ENCODE measurements at places on chromosomes 11 and 22.

- DNase-seq = no peak
Measured at GRCh38 chr11:13316528-13316961, 39.0 kb downstream of the BMAL1 start.

DNA sequence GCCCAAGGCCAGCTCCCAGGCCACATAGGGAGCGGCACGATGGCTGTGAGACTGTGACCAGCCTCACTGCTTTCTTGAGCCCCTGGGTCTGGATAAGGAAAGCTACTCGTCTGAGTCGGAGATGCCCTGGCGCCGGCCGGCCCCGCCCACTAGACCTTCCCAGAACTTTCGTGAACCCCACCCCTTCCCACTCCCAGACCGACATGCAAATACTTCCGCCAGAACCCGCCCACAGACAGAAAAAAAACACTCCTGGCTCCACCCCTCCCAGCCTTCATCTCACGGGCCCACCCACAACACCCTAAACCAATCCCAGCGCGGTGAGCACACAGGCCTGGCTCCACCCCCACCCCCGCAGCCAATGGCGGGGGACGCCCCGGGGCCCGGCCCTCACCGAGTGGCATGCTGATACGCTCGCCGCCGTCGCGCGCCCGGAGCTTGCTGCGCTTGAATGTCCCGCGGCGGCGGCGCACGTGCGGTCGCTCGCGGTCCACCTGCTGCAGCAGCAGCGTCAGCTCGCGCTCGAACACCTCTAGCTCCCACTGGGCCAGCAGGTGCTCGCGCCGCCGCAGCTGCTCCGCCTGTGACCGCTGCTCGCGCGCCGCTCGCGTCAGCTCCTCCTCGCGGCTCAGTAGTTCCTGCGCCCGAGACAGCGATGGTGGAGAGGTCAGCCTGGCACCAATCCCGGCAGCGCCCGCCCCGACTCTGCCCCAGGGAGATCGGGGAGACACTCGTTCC lies 7.0 kb downstream of the MAP3K11 start:
- no peak for DNase-seq

DNA sequence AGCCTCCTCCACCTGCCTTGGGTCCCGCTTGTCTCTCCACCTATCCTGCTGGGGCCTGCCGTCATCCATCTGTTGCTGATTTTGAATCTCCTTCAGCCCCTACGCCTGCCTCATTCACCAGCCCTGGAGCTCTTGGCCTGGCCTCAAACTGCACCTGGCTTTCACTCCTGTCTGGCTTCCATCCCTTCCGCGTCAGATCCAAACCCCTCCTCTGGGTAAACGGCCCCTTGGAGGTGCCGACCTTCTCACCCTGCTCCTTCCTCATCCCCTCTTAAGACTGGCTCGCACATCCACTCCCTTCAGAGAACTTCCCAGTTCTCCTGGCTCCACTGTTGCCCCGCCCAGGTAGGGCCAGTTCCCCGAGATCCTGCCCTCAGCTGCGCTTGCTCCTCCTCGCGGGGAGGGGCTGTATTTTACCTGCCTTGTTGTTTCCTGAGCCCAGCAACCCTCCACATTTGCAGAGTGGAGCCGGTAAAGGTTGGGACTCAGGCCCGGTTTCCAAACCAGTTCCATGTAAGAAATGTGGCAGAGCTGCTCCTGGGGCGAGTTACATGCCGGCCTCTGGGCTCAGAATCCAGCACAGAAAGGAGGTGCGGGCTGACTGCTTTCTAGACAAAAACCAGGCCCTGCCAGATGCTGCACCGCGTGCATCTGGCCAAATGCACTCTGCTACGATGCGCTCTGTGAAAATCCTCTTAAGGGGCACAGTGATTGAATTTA lies 13.9 kb upstream of the SHANK2 start:
- no peak for DNase-seq

GRCh38 chr11:10197091-10197490 lies 96.9 kb downstream of the SBF2 start:
- DNase-seq = no peak

- no peak for DNase-seq
Measured at GRCh38 chr22:33542153-33542552, 378.1 kb downstream of the LARGE1 start.

DNA sequence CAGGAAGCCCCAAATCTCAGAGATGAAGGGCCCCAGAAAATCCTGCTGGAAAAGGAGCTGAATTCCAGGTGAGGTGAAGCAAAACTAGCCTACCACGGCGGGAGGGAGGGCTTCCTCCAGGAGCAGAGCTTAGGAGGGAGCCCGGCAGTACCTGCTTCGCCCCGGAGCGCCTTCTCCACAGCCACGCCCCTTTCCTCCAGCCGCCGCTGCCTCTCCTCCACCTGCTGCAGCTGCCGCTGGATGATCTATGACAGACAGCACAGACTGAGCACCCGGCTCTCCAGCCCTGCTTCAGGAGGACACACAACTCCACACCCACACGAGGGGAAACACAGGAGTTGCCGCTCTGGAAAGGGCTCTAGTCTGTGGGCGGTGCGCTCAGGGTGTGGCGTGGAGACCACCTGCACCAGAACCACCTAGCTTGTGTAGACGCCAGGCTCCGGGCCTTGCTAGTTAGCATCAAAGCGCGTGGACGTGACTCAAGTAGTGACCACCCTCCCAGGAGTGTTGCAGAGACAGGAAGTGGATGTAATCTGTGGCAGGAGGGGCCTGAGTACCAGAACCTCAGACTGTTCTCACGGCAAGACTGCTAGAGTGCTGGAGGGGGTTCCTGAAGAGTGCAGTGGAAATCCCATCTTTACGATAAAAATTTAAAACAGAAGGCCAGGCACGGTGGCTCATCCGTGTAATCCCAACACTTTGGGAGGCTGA lies 34.6 kb upstream of the BID start:
- no peak for DNase-seq

GRCh38 chr11:106879029-106879428 lies 139.2 kb downstream of the GUCY1A2 start:
- DNase-seq = no peak

GRCh38 chr11:134658481-134659225 lies 246.6 kb upstream of the B3GAT1 start:
- no peak for DNase-seq

GRCh38 chr22:23450434-23450795 lies 129.7 kb downstream of the IGLL1 start:
- DNase-seq = no peak

GRCh38 chr11:134580610-134580975 lies 168.6 kb upstream of the B3GAT1 start:
- DNase-seq = no peak

- no peak for DNase-seq
Measured at GRCh38 chr11:49499117-49499516, 290.7 kb upstream of the FOLH1 start.

DNA sequence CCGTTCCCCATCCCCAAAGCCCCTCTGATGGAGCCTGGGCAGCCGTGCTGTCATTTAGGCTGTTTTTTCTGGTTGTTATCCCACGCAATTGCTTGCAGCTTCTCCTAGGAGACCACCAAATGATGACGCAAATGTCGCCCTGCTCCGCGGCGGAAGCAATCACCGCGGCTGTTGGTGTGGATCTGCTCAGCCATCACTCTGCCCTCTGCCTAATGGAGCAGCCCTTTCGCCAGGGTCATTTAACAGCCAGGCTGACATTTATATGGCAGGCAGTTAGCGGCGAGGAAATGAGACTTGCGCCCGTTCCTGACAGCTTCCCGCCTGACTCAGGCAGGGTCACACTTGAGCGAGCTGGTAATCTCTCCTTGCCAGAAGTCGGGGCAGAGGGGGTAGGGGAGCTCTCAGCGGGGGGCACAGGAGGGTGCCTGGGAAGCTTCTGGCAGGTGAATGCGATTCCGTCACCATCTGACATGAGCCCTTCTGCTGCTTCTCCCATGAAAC lies 97.9 kb upstream of the RTL6 start:
- no peak for DNase-seq

- DNase-seq = no peak
Measured at GRCh38 chr22:49402169-49402568, 425.5 kb downstream of the BRD1 start.

DNA sequence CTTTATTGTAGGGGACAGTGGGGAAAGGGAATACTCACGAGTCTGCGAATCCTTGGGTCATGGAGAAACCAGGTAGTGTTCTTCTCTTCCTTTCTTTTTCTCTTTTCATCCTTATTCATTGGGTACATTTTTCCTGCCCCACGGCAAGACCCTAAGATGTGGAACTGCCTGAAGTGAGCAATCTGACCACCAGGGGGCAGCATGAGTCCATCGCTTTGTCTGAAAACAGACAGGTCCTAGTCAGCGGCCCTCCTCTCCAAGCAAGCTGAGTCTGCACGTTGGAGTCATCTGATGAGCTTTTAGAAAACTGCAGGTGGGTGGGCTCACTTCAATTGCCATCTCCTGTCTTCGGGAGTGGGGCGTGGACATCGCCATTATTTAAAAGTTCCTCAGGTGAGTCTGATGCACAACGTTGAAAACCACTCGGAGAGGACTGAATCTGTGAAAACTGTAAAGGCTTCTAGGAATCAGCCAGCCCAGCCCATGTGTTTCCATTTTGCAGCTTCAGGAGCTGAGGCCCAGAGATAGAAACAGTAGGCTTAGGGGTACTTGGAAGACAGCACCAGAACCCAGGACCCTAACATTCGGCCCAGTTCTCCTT lies 34.0 kb upstream of the FBXO3 start:
- peak; percentile 85 for DNase-seq

GRCh38 chr11:45472716-45473317 lies 186.7 kb upstream of the SYT13 start:
- no peak for DNase-seq

- DNase-seq = no peak
Measured at GRCh38 chr22:37943136-37943824, 10.1 kb downstream of the C22orf23 start.

- DNase-seq = no peak
Measured at GRCh38 chr11:26778000-26778757, 56.3 kb upstream of the SLC5A12 start.

DNA sequence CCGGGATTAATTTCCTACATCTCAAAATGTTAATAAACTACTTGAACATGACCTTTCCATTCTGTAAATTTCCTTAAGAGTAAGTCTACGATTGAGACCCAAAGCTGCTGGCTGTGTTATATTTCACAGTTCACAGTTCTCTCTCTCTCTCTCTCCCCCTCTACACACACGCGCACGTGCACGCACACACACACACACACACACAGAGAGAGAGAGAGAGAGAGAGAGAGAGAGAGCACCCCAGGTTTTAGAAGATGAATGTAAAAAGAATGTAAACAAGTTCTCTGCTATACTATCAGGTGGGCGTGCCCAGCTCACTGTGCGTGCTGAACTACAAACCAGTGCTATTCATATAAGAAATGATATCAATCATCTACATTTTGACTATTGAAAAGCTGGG lies 3.3 kb downstream of the BDNF start:
- no peak for DNase-seq

- DNase-seq = no peak
Measured at GRCh38 chr11:65781152-65781961, 581 bp upstream of the AP5B1 start.

DNA sequence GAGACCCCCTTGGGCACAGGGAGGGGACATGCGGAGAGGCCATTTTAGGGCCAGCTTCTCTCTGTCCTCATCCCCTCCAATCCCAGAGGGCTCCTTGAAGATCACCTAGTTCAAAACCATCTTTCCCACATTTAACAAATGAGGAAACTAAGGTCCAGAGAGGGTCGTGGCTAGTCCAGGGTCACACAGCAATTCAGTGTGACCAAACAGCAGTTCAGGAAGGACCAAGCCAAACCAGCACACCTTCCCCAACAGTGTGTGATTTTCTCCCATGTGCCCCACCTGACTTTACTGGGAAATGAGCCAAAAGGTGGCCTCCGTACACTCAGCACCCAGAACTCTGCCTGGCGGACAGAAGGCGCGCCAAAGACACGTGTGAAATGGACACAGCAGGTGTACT lies 51.3 kb downstream of the CACNA1I start:
- no peak for DNase-seq

DNA sequence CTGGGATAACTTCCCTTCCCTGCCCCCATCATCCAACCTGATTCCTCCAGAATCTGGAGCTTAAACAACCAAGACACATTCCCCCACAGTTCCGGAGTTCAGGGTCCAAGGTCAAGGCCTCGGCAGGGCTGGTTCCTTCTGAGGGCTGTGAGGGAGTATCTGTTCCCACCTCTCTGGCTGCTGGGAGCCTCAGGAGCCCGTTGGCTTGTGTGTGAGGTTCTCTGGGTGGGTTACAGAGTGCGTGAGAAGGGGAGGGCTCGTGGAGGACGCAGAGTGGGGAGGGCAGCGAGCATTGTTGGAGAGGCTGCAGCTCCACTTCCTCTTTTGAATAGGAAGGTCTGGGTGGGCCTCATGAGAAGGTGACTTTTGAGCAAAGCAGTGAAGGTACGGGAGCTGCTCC lies 8.5 kb downstream of the SERHL2 start:
- no peak for DNase-seq

- DNase-seq = no peak
Measured at GRCh38 chr11:127651175-127651887, 650.8 kb upstream of the KIRREL3 start.

DNA sequence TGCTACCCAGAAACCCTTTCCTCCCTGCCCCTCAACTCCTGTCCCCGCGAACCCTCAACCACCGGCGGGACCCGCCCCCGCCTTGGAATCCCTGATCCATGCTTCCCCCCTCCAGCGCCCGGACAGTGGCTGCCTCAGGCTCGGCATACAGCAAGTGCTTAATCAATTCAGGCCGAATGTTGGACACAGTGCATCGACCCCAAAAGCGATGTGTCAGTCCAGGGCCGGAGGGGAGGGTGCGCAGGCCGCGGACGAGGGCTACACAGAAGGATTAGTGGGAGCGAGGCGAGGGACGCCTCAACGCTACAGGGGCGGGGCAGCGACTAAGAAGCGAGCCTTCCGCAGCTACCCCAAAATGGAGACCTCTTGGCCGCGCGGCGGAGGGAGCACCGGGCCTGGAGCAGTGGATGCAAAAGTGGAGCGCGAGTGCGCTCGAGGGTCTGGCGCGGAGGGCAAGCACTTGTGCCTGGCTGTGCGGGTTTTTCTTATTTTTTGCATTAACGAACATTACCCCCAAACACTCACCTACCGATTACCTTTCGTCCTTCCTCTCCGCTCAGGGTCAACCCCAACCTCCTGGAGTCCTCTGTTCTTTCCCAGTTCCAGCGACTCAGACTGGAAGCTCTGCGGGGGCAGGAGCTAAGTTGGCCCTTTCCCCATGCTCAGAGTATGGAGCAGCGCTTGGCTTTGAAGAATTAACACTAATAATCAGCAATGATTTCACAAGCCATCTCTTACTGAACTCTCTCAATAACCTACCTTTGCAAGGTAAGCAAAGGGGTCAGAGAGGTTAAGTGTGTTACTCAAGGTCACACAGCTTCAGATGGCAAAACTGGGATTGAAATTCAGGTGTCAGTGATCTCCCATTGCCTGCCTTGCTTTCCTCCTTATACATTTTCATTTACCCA lies 30.0 kb upstream of the WNT11 start:
- DNase-seq = peak; percentile 17
